Epithelial cell of proximal tubule (primary cell): ENCODE measurements at places on chromosomes 16 and 17. TPM values are rescaled to one million over a fixed set of nuclear protein-coding genes. Genes with fewer than 3 reads are reported as not detected.

SPATA32 gene
- not detected in 2 replicates for total RNA-seq

FOXJ1 gene
- 2.6 and 3.0 TPM in 2 replicates for total RNA-seq

UTS2R gene
- total RNA-seq, result not detected in 2 replicates

ZNF200 gene
- 6.1 and 6.3 TPM in 2 replicates for total RNA-seq

ABCC11 gene
- not detected in 2 replicates for total RNA-seq

C16orf89 gene
- not detected in 2 replicates for total RNA-seq

SMIM5 gene
- 0.63 and 0.94 TPM in 2 replicates for total RNA-seq

CDR2L gene
- 38.9 and 64.4 TPM in 2 replicates for total RNA-seq

- DNase-seq, result no peak
Measured at GRCh38 chr16:70495425-70496182, 27.8 kb downstream of the COG4 start.

- DNase-seq, result no peak
Measured at GRCh38 chr17:2011411-2012371, 13.4 kb downstream of the RTN4RL1 start.

GRCh38 chr17:73341350-73342049 lies 29.7 kb upstream of the CDC42EP4 start:
- no peak for DNase-seq

DNA sequence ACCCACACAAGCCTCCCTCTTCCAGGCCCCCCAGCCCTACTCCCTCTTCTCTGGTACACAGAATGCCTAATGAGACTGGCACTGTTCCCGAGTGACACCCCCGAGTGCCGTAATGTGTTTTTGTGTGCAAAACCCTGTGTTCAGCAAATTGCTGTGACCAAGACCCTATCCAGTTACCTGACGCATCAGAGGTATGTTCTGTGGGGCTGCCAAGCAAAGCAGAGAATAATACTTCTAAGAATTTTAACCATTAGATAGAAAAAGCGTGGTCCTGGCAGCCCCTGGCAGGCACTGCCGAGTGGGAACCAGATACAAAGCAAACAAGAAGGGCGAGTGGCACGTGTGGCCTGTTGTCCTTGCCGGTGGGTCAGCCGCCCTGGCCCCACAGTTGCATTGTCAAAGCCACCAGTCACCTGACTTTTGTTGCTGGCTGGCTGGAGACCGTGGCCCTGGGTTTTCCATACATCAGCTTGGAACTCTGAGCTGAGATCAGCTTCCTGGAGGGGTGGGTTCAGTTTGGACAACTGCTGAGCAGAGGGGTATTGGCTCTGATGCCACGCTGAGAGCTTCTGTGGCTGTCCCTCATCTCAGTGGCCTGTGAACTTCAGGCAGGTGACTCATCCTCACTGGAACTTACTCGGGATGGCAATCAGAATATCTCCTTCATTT lies 69.1 kb upstream of the BRD7 start:
- DNase-seq, result no peak

GRCh38 chr17:42459801-42460281 lies 1.2 kb downstream of the ATP6V0A1 start:
- no peak for DNase-seq

DNA sequence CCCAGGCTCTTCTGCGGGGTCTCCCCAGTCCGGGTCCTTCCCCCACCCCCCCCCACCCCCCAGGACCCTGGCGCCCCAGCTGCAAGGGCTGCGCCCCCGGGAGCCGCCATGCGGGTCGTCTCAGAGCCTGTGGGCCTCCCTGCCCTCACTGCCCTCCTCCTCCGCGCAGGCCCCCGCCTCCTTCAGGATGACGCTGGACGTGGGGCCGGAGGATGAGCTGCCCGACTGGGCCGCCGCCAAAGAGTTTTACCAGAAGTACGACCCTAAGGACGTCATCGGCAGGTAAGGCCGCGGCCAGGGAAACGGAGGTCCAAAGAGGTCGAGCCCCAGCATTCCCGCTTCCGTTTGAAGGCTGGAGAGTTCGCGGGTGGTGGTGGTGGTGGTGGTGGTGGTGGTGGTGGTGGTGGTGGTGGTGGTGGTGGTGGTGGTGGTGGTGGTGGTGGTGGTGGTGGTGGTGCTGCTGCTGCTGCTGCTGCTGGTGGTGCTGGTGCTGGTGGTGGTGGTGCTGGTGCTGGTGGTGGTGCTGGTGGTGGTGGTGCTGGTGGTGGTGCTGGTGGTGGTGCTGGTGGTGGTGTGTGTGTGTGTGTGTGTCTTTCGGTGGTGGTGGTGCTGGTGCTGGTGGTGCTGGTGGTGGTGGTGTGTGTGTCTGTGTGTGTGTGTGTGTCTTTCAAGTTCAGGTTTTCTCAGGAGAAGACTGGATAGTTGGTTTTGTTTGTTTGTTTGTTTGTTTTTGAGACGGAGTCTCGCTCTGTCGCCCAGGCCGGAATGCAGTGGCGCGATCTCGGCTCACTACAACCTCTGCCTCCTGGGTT lies 615 bp downstream of the PHKG2 start:
- DNase-seq, result no peak

- no peak for DNase-seq
Measured at GRCh38 chr16:47156680-47157215, 13.0 kb upstream of the NETO2 start.

- DNase-seq, result no peak
Measured at GRCh38 chr17:28597606-28598383, 1.0 kb downstream of the SPAG5 start.

- no peak for DNase-seq
Measured at GRCh38 chr17:52026075-52026474, 132.4 kb downstream of the CA10 start.

DNA sequence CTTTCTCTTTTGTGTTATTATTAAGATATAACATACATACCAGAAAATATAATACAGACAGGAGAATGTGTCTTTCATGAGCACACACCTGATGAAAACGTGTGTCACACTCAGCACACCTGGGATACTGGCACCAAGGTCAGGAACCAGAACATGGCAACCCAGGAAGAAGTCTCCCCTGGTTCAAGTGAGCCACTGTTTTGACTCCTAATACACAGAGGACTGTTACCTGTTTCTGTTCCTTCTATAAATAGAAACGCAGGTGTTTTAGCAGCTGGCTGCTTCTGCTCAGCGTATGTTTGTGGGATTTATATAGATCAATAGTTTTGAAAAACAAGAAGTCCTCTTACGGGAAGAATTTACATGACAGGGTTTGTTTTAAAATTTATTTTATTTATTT lies 3.5 kb downstream of the SEC14L1 start:
- DNase-seq, result no peak

DNA sequence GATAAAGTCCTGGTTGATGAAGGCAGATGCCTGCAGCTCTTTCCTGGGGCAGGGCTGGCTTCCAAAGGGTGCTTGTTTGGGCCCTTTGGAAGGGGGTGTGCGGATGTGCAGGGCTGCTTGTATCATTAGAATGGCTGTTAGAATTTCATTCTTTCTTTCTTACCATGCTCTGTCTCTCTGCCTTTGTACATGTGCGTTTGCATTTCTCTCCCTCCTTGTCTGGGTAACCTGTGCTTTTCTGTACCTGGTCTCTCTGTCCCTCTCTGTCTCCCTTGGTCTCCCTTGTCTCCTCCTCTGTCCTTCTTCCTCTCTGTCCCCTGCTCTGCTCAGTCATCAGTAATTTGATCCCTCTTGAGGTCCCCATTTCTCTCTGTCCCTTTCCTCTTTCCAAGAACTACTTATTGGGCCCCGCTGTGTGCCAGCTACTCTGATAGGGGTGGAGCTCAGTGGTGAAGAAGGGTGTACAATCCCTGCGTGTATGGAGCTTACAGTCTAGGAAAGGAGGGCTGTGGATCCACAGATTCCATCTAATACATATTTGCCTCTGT lies 69.3 kb downstream of the PLCG2 start:
- no peak for DNase-seq

- no peak for DNase-seq
Measured at GRCh38 chr16:63813862-63814261, 1308.0 kb downstream of the CDH11 start.

DNA sequence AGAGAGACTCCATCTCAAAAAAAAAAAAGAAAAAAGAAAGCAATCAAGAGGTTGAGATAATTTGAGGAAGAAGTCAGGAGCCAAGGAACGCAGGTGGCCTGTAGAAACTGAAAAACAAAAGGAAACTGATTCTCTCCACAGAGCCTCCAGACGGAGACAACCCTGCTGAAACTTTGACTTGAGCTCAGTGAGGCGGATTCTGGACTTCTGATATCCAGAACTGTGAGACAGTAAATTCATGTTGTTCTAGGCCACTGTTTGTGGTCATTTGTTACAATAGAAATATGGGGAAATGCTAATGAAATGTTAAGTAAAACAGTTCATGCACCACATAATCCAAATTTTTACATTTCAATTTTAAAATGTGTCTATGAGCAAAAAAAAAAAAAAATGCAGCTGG lies 5.2 kb downstream of the MBTPS1 start:
- no peak for DNase-seq

DNA sequence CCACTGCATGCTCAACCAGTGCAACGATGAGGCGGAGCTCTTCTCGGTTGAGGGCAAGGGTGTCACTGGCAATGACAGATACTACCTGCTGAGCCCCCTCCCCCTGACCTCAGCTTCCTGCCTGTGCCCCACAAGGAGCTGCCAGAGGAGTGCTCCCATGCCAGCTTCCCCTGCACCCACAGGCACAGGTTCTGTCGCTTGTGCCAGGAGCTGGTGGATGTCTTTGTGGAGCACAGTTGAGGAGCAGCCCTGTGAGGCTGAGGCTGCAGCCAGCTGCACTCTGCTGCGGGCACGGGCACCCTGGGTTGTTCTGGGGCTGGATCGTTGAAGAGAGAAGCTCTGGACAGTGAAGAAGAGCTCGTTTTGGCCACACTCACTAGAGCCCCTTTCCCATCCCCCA lies 165.3 kb upstream of the ZNF267 start:
- no peak for DNase-seq

DNA sequence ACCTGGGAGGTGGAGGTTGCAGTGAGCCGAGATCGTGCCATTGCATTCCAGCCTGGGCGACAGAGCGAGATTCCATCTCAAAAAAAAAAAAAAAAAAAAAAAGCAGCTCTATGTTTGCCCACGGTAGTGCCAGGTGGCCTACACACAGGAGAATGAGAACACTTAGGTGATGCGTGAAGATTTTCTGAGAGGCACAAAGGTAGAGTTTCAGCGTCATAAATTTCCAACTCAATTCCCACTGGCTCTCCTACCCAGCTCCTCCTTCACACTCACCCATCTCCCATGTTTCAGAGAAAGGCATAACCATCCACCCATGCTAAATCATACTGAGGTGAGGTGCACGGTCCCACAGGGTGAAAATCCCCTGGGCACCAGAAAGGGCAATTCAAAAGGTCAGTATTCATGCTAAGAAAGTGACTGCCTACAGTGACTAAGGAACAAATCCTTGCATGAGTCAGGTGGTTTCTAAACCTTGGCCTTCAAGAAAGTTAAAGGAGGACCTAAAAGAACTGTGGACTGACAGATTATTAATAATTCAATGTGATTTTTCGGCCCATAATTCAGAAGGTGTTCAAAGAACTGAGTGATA lies 4.8 kb downstream of the DCAKD start:
- peak; percentile 79 for DNase-seq

DNA sequence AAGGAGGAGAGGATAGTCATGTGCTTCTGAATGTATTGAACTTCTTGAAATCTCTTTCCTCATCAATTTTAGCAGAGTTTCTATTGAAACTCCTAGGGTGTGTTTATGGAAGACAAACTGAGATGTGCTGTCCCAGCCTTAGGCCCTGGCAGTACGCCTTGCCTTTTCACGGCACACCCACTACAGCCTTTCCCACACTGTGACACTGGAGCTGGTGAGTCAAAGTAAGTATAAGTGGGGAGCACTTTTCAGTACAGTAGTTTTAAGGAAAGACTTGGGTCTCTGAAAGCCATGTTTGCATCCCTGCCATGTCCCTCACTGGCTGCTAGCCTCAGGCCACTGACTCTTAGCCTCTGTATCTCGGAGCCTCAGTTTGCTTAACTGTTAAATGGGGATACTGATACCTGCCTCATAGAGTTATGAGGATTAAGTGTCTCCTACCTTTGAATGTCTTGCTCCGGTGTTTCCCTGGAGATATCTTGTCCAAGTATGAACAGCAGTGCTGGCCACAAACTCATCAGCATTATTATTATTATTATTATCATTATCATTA lies 144.7 kb upstream of the CRHR1 start:
- no peak for DNase-seq

DNA sequence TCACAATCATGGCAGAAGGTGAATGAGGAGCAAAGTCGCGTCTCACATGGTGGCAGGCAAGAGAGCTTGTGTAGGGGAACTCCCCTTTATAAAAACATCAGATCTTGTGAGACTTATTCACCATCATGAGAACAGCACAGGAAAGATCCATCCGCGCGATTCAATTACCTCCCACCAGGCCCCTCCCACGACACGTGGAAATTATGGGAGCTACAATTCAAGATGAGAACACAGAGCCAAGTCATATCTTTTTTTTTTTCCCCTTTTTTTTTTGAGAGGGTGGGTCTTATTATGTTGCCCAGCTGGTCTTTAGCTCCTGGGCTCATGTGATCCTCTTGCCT lies 60.0 kb downstream of the RPTOR start:
- DNase-seq, result no peak

GRCh38 chr16:6284731-6285130 lies 1047.9 kb upstream of the RBFOX1 start:
- DNase-seq, result no peak

- no peak for DNase-seq
Measured at GRCh38 chr17:10702574-10702973, 5.2 kb downstream of the ADPRM start.

DNA sequence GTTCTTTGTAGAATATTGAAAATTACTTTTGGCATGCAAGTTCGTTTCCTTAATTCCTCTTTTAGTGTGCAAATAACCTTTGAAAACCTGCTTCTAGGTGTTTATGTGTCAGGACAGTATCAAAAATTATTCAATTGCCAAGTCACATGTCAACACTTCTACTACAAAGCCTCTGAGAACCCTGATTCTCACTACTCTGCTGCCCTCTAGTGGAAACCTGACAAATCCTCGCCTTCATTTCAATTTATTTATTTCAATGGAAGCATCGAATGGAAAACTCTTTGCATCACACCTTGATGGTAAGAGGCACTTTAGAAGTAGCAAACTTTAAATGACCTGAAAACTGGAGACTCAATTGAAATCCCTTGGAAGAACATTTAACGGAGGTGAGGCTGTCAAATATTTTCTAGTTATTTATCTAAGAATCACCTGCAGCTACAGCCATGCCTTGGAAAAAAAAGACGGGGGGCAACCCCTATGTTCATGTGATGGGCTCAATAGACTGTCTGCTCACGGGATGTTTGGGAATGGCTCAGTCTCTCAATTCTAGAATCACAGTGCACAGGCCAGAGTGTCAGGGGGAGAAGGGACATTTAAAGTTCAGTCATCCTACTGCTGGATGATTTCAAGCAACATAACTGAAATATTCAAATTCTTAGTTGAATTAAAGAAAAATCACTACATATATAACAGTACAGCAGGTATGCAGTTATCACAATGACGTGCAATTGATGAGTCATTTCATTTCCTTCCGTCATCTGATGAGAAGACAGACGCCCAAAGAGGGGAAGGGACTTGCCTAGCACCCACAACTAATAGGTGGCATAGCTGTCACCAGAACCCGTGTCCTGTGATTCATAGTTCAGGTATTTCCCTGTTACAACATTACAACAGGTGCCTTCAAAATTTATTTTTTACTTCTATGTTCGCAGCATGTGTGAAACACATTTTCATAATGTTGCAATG lies 563.9 kb downstream of the TOX3 start:
- DNase-seq, result peak; percentile 42
